ENCODE measurements at places on chromosomes 3 and 15.

DNA sequence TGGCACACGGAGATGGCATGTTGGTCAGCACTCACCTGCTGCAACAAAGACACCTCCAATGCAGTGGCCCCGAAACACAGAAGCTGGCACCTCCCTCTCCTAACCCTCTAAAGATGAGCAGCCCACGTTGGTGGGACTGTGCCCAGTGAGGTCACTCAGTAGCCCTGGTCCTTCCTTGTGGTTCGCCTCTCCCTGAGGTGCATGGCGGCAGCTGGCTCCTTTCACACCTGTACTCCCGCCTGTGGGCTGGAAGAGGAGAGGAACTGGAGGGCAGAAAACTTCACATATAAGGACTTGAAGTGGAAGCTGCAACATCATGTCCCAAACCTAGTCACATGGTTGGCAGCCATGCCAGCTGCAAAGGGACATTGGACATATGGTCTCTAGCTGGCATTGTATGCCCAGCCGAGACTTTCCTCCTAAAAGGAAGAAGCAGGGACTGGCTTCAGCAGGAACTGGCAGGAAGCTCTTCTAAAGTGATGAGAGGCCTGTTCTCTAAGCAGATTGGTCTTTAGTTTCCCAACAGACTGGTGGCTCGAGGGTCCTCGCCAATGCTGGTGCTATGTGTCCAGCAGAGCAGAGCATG, 10.8 kb upstream of the C3orf22 start:
- no peak for DNase-seq

DNA sequence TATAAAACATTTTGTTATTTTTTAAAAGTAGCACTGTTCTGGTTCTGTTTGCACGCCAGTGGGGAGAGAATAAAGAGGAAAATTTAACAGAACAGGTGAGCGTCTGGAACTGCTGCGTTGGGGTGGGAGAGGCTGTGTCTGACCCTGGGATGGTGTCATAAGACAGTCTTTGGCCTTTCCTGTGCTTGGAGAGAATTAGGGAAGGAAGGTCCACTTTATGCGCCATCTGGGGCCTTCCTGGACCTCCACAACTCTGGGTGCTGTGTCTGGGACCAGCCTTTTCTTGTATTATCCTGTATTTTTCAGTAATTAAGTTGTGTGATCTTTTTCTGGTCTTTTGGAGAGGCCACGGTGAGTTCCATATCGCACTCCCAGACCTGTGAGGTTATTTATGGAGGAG, 3.3 kb downstream of the FAM43A start:
- DNase-seq, result no peak

DNA sequence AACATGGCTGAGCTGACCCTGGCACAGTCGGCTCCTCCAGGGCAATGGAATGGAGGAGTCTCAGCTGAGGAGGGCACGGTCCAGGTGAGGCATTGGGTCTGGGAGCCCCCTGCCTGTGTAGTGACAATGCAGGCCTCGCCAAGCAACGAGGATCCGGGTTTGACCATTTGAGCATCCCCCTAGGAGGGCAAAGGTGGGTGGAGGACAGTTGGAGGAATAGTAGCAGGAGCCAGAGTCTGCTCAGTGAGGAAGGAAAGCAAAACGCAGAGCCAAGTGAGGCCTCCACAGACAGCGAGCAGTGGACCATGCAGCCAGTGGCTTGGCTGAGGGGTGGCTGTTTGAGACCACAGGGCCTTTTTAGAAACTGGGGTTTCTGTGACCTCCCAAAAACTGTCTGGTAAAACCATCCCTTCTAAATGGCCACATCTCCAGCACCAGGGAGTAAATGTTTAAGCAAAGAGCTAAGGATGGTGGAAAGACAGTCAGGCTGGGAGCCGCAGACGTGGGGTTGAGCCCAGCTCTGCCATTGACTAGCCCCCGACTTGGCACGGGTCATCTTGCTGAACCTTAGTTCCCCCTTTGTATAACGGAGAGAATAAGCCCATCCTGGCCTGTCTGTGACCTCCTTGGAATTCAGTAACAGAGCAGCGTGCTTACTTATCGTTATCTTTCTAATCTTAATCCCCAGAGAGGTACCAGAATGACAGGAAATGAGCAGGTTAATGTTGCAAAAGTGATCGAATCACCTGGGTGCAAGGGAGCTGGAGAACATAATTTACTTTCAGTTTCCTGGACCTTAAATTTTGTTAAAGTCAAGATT, 46.8 kb downstream of the CMTM6 start:
- DNase-seq, result no peak

DNA sequence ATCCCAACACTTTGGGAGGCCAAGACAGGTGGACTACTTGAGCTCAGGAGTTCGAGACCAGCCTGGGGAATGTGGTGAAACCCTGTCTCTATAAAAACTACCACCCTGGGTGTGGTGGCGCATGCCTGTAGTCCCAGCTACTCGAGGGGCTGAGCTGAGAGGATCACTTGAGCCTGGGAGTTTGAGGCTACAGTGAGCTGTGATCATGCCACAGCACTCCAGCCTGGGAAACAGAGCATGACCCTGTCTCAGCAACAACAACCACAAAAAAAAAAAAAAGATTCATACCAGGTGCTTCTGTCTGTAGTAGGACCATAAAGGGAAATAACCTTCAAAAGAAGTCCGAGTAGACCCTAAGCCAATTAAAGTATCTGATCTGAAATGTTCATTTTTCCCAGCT, 94.5 kb downstream of the SERPINI1 start:
- DNase-seq, result no peak

DNA sequence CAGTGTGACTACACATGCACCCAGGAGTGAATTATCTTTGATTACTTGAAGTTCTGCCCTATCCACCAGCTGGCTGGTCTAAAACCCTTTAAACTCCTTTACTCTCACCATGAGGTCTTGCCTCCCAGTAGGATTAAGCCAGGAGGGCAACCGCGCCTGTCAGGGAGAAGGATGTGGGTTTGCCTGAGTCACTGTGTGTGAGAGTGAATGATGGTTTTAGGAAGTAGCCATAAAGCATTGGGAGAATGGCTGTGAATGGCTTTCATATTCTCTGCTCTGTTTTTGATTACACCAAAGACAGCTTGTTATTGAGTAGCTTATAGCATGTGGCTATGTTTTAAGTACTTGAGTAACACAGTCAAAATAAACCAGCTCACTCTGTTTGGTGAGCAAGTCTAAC, 637.7 kb upstream of the TBL1XR1 start:
- no peak for DNase-seq

- DNase-seq, result no peak
These were observed 32.5 kb downstream of the CSPG4 start for GRCh38 chr15:75680007-75680789.

GRCh38 chr15:101153801-101154656, 97.8 kb downstream of the CHSY1 start:
- no peak for DNase-seq

GRCh38 chr15:82122746-82123400, 77.1 kb upstream of the MEX3B start:
- no peak for DNase-seq

GRCh38 chr3:39448506-39449233, 18.8 kb upstream of the MOBP start:
- no peak for DNase-seq

DNA sequence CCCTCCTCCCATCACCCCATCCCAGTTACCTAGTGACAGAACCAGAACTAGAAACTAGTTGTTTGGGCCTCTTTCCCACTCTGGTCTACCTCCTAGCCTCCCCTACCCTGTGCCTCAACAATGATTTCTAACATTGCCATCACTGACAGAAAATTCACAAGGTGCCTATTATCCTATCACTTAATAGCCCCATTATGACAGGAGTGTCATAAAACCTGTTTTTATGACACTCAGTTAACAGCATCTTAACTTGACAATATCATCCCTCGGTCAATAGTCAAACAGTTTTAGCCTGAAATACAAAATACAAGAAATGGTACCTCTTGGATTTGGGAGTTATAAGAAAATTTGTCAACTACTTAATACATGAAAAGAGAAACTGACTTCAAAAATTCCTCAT, 46.5 kb downstream of the ULK4 start:
- no peak for DNase-seq

- no peak for DNase-seq
These were observed 62.9 kb downstream of the GPR176 start for GRCh38 chr15:39857132-39857531.

All from stimulated activated CD8-positive, alpha-beta memory T cell treated with anti-CD3 and anti-CD28 coated beads, Interleukin-12 subunit alpha, Interleukin-12 subunit beta, amount 100 ng/mL, for 4 hours (primary cell).